ENCODE measurements at places on chromosomes 3 and 15. TPM values are rescaled to one million over a fixed set of nuclear protein-coding genes. Genes with fewer than 3 reads are reported as not detected.

USP13 gene
- total RNA-seq = 13.8 TPM

GPR149 gene
- not detected for total RNA-seq

NMD3 gene
- 139 TPM for total RNA-seq

GALK2 gene
- 65.4 TPM for total RNA-seq

SH3GL3 gene
- total RNA-seq = 0.07 TPM

- no peak for DNase-seq
These were observed 9.1 kb downstream of the ABHD2 start for GRCh38 chr15:89097313-89097712.

- DNase-seq = peak; percentile 82
These were observed 84.6 kb upstream of the DCBLD2 start for GRCh38 chr3:98986073-98986472.

GRCh38 chr3:189292667-189293484, 121.1 kb downstream of the TPRG1 start:
- DNase-seq = no peak

DNA sequence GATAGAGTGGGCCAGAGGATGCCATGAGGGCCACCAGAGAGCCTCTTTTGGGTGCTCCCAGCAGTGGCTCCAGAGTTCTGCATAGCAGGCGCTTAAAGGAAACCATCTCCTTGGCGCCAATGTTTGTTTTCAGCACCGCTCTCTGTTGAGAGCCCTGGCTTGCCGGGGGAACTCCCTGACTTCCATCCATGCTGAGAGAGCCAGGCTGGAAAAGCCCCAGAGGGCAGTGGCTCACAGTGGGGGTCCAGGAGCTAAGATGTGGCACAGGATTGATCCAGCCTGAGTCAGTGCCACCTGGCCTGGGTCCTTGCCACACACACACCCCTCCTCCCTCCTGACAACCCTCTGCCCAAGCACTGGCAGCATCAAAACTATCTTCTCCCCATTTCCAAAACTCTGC, 50.4 kb upstream of the HACD2 start:
- DNase-seq = no peak

DNA sequence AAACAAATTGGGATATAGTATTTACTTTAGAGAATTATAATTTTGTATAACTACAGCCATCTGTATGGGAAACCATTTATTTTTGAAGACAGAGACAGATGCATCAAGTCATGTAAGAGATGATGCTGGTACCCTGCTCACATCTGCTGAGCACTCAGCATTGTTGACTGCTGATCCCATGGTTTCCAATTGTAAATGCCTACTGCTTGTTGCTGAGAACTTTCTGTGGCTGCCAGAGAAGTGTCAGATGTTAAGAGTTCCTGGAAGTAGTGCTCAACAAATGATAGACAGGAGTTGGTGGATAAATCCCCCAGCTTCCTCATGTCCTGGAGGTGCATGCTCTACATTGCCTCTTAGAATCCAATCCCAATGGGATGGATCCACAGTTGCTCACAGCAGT, 167.1 kb downstream of the OXSM start:
- no peak for DNase-seq
